ENCODE measurements at places on chromosomes 2 and 18. TPM values are rescaled to one million over a fixed set of nuclear protein-coding genes. Genes with fewer than 3 reads are reported as not detected.

NABP1 gene
- polyA plus RNA-seq = 204 TPM

GRCh38 chr2:66255867-66256266 is 179.1 kb upstream of the MEIS1 start:
- DNase-seq = no peak

CAD gene
- polyA plus RNA-seq = 23.4 TPM

EFEMP1 gene
- 376 TPM for polyA plus RNA-seq

GRCh38 chr18:59358414-59358711 is 702 bp downstream of the LMAN1 start:
- DNase-seq = peak; percentile 47

FHL2 gene
- 555 TPM for polyA plus RNA-seq

AQP4 gene
- not detected for polyA plus RNA-seq

DNA sequence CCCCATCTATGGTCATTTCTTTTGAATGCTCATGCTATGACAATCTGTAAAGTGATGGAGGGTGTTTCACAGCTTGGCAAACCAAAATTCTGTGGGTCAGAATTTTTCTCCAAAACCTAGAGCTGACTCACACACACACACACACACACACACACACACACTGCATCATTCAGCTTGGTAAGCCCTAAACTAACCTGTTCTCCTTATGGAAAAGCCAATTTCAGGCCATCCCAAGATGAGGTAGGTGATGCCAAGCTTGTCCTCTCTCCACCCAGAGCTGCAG is 45.0 kb upstream of the NRP2 start:
- no peak for DNase-seq

GNLY gene
- not detected for polyA plus RNA-seq

DNA sequence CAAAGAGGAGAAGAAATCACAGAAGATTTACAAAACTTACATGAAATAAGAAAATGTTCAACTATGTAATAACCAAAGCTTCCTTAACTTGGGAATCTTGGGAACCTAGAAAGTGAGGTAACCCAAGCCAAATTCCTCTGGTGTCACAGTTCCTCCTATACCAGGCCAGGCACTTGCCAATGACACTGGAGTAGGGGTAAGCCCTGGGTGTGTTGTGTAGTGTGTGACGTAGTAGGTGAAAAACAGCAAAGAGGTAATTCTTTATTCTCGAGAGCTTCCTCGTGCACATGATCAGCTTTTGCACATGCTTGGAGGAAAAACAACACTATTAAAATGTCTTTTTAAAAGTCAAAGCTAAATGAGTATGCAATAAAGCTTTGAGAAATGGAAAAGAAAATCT is 118.0 kb downstream of the METTL8 start:
- no peak for DNase-seq

GRCh38 chr18:63113899-63114565 is 205.5 kb downstream of the BCL2 start:
- no peak for DNase-seq

- no peak for DNase-seq
Observed at GRCh38 chr2:138364554-138365162, 136.9 kb upstream of the SPOPL start.

ZNF532 gene
- 68.7 TPM for polyA plus RNA-seq

PAX8 gene
- 1.2 TPM for polyA plus RNA-seq

MDH1B gene
- 1.3 TPM for polyA plus RNA-seq

GPR45 gene
- polyA plus RNA-seq = not detected

CD8B2 gene
- polyA plus RNA-seq = not detected

DNA sequence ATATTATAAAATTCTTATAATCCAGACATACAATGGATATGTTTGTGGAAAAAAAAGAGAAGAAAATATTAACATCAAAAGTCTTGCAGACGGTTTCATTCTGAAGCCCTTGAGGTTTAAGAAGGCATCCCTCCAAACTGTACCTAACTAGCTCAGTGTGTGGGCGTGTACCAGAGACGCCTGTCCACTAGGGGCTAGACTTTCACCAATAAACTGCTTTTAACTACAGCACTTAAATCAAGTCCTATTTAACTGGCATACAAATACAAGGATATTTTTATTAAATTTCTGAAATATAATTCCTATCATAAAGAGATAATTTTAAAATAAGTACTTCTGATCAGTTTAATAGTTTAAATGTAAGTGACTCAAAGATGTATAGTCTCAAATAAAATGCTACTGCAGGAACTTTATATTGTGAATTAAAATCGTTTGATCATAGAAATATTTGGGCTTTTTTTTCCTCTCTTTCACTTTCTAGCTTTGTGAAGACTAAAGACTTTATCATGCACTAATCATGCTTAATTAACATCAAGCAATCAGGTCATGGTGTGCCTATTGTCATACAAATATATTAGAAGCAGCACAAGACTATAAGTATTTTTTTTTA is 437.7 kb downstream of the SATB2 start:
- DNase-seq = peak; percentile 4
